Hematopoietic multipotent progenitor cell treated with erythropoietin and hydrocortisone succinate and interleukin-3 and kit ligand, for 15 days (in vitro differentiated cells): ENCODE measurements at places on chromosomes 4 and X.

- no peak for DNase-seq
Measured at GRCh38 chrX:97909245-97909644, 1025.5 kb downstream of the RPA4 start.

DNA sequence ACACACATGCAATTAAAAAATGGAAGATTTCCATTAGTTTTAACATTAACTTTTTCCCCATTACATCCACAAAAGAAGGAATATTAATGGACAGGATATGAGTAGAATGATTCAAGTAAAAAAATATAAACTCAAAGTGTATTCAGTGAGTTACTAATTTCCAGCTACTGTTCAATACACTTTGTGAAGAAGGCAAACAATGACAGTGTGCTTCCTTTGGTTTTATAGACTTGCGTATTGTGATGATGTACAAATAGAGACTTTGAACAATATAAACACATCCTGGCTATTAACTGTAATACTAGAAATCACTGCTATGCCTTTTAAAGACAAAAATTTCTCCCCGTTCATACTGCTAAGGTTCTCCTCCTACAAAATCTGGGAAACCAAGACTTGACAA is 171.4 kb downstream of the ASB9 start:
- DNase-seq = no peak

DNA sequence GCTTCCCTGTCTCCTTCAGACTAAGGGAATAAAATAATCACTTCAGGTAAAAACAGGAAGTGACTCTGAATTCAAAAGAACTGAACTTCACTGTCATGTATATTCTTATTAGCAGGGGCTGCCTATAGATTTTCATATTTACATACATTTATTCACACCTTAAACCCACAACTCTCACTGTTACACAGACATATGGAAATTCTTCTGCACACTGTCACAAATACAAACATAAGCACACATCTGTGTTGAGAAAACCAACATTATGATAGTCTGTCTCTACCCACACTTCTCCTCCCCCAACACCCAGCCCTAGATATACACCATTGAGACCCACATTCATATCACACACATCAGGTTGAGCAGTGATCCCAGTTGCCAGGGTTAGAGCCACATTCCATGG is 5.7 kb upstream of the FGF16 start:
- no peak for DNase-seq

GRCh38 chrX:39613997-39614679 is 483.6 kb downstream of the BCOR start:
- no peak for DNase-seq

DNA sequence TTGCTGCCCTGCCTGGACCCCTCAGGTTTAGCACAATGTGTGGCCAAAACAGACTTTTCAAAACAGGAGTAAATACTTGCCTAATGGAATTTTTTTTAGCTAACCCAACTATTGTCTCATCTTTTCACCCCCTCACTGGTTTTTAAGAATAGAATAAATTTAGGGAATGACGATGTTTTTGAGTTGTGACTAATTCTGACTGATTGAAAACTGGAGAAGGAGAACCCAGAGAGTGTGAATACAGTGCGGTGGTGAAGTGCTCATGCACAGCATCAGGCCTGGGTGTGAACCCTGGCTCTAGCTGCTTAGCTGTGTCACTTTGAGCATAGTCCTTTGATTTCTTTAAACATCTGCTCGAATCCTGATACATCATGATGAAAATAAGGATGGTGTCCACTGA is 10.5 kb downstream of the ANTXR2 start:
- DNase-seq = no peak

DNA sequence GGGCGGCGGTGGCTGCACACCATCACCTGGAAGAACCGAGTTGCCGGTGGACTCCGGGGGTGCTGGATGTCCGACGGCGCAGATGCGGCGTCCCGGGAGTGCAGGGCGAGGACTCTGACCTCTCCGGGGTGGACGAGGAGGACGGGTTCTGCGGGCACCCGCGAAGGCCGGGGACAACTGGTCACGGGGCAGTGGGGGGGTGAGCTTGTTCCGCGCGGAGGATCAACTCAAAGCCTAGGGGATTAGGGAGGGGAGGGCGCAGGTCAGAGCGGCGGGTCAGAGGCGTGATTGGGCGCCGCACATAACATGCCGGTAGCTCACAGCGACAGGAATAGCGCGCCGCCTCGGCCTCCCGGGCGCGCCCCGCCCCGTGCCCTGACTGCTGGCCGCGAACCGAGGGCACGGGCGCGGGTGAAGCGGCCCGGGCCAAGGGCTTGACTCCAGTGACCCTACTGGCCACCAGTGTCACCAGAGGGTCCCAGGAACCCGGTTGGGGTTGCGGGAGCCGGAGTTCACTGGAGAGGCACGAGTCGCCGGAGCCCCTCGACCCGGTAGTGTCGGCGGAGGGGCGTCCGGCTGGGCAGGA is at the start of gene KLHL34:
Gene KLHL34 (minus strand): TSS at position 179 of the 586 bp plus-strand sequence. CDS start 542 bp downstream, outside the sequence.
- no peak for DNase-seq

- DNase-seq = no peak
Measured at GRCh38 chr4:66000510-66001117, 330.3 kb upstream of the EPHA5 start.

DNA sequence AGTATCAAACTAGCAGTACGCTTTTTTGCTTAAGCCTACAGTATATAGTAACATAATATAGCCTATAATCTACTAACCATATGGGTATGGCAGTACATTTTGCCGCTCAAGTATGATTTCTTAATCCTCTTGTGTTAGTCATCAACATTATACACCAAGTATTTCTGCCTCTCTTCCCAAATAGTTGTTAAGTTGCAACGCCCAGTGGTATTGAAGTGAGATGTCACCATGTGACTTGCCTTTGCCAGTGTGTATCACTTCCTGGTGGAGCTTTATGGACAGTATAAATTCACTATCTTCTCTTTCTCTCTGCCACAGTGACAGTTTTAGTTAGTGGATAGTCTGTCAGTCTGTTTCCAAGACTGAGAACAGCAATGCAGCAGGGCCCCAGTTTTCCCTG is 535.5 kb downstream of the PDHA2 start:
- no peak for DNase-seq

GRCh38 chr4:113708250-113708649 is 53.3 kb downstream of the CAMK2D start:
- no peak for DNase-seq

GRCh38 chr4:188727746-188728145 is 588.5 kb downstream of the TRIML1 start:
- DNase-seq = no peak

GRCh38 chr4:78693777-78694456 is 82.2 kb upstream of the BMP2K start:
- peak; percentile 86 for DNase-seq

DNA sequence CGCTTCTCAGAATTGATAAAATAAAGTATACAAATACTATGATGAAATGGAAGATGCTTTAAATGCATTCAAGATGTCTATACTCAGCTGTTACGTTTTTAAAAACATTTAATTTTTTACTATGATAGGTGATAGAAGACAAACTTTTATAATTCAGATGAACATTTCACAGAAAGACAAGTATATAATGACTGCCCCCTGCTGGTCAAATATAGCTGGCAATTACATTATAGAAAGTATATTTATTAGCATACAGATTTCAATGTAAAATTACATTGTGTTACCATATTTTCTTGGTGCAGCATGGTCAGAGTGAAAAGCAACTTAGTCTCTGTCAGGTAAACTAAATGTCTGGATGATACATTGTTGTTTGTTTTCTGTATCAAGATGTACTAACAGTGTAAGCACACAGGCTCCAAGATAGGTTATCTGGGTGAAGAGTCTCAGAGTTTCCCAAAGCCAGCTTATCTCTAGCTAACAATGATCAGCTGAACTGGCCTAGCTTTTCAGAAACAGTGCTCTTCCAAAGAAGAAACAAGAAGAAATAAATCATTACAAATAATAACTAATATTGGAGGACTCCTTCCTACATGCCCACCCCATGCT is 54.1 kb downstream of the SRPX start:
- DNase-seq = peak; percentile 27

DNA sequence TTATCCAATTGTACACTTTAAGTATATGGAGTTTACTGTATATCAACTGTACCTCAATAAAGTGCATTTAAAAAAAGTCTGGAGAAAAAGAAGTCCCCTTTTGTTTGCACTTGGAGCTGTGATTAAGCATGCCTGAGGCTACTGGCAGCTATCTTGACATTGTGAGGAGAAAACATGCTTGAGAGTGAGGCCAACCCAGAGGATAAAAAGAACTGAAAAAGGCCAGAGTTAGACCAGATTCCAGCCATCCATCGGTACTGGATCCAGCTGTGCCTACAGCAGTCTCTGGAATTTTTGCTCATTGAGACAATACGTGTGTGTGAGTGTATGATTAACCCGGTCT is 57.4 kb downstream of the LGI2 start:
- DNase-seq = no peak

- peak; percentile 66 for DNase-seq
Measured at GRCh38 chr4:173333658-173334084, 487 bp downstream of the HMGB2 start.

GRCh38 chr4:60938621-60939020 is 261.5 kb upstream of the ADGRL3 start:
- no peak for DNase-seq

DNA sequence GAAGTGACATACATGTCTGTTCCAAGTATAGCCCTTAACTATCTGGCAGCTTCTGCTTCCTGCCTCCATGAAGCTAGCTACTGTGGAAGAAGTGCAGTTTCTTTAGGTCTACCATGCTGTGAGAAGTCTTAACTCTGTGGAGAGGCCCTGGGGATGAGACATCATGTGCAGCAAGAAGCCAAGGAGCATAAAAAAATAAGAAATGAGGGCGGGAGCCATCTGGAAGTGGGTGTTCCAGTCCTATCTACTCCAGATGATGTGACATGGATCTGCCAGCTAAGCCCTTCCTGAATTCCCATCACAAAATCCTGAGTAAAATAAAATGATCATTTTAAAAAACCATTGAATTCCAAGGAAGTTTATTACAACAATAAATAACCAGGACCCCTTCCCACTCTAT is 87.9 kb upstream of the TBC1D9 start:
- no peak for DNase-seq

DNA sequence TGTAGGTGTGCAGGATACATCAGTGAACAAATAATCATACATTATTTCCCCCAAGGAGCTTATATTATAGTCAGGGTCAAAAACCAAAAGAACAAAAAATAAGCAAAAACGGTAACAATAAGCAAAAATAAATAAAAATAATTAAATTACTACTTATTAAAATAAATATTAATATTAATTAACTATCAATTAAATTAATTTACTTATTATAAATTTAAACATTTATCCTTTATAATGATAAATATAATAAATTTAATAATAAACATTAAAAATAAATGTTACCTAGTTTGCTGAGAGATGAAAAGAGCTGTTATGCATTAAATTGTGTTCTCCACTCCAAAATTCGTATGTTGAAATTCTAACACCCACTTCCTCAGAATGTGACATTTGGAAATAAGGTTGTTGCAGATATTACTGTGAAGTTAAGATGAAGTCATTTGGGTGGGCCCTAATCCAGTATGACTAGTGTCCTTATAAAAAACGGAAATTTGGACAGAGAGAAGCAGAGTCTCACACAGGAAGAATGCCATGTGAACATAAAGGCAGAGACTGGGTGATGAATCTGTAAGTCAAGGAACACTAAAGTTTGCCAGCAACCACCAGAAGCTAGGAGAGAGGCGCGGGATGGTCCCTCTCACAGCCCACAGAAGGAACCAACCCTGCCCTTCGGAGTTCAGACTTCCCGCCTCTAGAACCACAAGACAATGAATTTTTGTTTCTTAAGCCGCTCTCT is 67.2 kb upstream of the IBSP start:
- DNase-seq = no peak

DNA sequence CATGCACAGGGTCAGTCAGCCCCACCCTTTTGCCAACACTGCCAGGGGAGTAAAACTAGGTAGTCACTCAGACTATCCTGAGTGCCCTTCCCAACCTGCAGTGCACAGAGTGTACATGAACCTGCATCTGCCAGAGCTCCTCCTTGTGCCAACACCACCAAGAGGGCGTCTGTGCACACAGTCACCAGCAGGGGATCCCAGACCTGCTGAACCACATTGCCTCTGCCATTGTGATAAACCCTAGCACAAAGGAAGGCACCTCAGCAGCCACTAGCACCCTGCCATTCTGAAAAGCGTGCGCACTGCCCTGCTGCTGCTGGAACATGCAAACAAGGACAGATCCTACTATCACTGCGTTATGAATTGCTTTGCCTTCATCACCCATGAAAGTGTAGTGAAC is 247.8 kb upstream of the POU3F4 start:
- DNase-seq = no peak
